SK-N-SH treated with all-trans-retinoic acid at 6 μM for 48 hours (cell line): ENCODE measurements at places on chromosomes 1 and 21.
A peak's percentile ranks its signal among the peaks of the same experiment; 100 is the strongest.

- peak; percentile 46 for ATAC-seq
These were observed 790 bp upstream of the TSNAX start for GRCh38 chr1:231527586-231528171.

DNA sequence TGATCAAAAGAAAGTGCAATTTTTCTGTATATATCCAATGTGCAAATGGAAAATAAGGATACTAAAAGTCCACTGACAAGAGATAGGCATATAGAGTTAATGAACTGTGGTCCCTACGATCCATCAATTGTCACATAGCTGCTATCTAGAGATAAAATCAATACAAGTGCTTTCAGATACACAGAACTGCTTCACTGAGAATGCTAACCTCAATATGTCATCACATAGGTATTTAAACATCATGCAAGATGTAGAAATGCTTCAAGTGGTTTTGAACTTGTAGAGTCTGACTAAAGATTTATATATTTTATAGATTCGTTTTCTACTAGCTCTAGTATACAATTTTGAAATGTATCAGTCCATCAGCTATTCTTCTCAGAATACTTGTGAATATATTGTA, 1604.7 kb downstream of the PLA2G4A start:
- peak; percentile 78 for ATAC-seq

DNA sequence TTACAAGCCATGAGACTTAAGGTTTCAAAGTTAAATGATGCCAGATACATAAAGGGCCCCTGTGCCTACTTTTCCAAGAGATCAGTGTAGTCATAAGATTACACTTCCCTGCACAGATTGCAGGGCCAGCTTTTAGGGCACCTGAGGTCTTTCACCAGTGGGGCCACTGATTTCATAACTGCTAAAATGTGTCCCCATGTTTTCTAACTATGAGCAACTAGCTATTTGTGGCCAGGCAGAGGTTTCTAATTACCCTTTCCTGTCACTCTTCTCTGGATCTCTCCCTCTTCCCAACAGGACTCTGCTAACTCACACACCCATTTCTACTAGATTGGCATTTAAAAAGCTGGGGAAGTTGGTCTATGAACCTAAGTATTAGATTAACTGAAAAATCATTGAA, 207.1 kb upstream of the SGIP1 start:
- no peak for ATAC-seq

DNA sequence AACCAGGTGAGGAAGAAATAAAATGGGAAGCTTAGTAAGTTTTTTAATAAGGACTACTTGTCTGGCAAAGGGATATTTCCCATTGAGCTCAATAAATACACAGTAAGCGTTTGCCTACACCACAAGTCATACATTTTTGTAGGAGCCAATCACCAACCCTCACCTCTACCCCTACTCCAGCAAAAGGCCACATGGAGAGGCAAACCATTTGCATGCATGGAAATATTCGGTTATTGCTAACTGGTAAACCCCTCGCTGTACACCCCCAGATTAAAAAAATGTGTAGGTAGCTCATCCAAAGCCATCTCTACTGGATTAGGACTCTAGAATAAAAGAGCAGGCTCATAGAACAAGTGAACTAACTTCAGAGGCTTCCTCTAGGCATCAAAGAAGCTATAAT, 21.1 kb downstream of the PDPN start:
- no peak for ATAC-seq

- no peak for ATAC-seq
These were observed 68.3 kb downstream of the PLPPR4 start for GRCh38 chr1:99332561-99332960.

DNA sequence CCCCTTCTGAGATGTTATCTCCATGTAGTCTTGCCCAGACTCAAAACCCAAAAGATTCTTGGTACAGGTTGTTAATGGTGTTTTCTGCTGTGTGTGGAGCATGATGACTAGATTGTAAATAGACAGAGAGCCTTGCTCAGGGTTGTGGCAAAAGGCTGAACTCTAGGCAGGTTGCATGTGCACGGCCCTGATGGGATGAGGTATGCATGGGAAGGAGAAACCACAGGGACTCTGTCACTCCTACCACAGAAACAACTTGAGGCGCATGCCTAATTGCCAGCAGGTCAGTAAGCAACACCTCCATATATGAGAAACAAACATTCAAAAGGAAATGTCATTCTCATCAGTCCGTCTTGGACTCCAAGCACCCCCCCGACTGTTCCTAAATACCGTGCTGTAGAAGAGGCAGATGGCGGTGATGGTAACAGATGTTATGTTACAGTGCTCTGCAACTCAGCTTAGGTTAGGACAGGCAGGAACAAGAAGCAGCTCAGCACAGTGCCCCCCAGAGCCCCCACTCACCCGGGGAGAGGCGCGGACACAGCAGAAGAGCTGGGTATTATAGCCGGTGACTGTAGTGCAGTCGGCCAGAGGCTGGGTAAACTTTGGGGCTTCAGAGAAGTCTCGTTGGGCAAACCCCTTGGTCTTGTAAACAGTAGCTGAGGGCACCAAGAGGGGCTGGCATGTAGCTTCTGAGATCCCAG, 10.9 kb downstream of the MYBPHL start:
- ATAC-seq: no peak

- ATAC-seq: peak; percentile 30; the same call in 2 of the 3 replicates
These were observed 52.1 kb upstream of the ETV3 start for GRCh38 chr1:157189986-157190982.

DNA sequence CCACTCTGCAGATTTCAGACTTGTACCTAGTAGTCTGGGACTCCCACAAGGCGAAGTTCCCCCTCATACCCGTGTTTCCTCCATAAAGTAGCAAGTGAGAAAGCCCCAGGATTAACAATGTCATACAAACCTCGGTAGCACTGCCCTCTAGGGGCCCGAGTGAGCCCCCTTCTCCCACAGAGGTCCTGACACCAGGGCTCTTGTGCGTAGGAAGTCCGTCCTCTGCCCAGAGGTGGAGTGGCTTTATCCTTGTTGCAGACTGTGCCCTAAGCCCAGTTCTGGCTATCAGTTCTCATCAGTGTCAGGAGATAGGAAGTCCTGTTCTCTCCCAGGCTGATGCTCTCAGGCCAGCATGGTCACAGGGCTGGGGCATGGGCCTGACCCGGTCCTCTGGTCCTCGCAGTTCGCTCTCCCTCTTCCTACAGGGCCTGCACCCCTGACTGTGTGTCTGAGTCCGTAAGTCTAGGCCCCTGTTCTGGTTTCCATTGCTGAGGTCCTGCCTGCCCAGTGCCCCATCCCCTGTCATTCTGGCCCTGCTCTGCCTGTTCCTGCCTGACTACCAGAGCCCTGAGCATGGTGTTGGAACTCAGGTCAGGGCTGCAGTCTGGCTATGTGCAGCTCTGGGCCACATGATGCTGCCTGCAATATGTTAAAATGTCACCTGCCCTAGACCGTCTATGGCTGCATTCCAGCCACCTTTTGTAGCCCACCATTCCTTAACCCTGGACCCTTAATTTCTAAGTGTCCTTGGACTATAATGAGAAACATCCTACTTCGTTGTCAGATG, 285.6 kb downstream of the ASTN1 start:
- no peak for ATAC-seq

DNA sequence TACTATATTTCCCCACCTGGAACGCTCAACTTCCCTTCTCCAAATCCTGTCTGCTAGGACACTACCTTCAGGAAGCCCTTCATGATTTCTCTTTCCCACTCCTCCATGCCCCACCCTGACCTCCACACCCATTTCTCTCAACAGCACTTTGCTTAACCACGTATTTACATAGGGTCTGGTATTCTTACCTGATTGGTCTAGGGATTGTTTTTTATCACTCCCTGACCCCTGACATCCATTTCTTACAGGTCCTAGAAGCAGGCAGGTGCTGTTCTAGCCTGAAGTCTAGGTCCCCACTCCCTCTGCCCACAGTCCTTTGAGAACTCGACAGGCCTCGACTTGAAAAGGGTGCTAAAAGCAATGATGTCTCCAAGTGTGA, 47.5 kb downstream of the DMAP1 start:
- no peak for ATAC-seq

- ATAC-seq: no peak
These were observed 15.9 kb downstream of the MX2 start for GRCh38 chr21:41377715-41378114.

GRCh38 chr1:235928197-235928596, 61.5 kb upstream of the LYST start:
- ATAC-seq: no peak

GRCh38 chr1:114509596-114510273, 1.3 kb downstream of the TRIM33 start:
- peak; percentile 6 for ATAC-seq

DNA sequence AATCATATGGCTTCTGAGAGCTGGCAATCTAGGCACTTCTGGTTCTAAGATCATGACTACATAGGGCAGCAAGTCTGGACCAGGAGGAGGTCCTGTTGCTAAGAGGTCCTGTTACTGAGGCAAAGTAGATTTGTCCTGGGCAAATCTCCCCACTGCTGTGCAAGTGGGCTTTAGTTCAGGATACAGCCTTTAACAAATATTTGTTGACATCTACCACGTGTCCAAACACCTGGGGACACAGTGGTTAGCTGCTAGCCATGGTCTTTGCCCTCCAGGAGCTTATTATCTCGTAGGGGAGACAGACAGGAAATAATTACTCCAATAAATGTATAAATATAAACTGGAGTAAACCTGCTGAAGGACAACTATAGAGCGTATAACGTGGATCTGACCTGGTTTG, 3.2 kb downstream of the CGN start:
- ATAC-seq: no peak

DNA sequence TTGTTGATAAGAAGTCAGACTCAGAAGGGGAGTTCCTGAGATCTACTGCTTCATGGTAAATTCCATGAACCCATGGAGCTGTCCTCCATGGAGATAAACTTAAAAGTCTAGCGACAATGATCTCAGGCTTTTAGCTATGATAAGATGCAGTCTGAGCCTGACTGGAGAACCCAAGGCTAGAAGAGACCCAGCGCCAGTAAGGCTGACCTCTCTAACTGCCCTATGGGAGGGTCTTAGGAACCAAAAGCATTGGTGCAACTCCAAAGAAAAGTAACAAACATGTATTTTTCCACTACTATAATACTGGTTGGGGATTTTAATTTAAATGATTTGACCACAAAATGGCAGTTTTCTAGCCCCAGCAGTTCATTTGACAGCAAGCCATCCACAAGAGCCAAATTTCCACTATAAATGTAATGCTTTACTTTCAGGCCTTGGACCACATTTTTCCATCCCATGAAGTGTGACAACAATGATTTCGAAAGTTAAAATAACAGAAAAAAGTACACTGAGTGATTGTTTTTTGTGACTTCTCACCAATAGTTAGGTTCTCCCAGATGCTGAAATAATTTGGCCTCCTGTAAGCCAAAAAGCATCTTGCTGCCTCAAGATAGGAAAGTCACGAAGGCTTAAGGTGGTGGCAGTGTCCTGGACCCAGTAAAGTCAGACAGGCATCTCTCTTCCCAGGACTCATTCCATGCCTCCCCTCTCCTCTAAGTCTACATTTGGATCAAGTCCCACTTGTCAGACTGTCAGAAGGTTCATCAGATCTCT, 43.1 kb upstream of the EXOSC10 start:
- no peak for ATAC-seq

DNA sequence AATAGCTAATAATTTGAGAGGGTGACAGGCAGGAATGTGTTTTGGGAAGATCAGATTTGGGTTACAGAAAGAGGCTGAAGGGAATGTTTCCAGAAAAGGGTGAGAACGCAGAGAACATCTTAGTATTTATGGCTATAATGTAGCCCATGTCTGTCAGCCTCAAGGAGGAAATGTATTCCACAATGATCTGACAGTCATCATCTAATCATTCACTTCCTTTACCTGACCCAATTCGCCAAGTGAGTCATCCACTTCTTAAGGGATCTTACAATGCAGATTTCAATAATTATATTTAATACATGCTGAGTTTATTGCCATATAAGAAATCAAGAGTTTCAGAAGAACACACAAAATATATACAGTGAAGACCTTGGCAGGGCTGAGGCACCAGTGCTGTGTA, 10.8 kb downstream of the TRIM45 start:
- peak; percentile 66 for ATAC-seq

GRCh38 chr1:238779716-238780115, 606.7 kb upstream of the CHRM3 start:
- no peak for ATAC-seq

GRCh38 chr1:116312681-116313069, 60.4 kb upstream of the ATP1A1 start:
- no peak for ATAC-seq

GRCh38 chr1:155834296-155834926, 22.6 kb downstream of the GON4L start:
- ATAC-seq: peak; percentile 75

- peak; percentile 97 for ATAC-seq
These were observed at the start of gene INPP5B for GRCh38 chr1:37946703-37947360. INPP5B (minus strand) TSS chr1:37947053; CDS start chr1:37946308, 745 bp downstream.

DNA sequence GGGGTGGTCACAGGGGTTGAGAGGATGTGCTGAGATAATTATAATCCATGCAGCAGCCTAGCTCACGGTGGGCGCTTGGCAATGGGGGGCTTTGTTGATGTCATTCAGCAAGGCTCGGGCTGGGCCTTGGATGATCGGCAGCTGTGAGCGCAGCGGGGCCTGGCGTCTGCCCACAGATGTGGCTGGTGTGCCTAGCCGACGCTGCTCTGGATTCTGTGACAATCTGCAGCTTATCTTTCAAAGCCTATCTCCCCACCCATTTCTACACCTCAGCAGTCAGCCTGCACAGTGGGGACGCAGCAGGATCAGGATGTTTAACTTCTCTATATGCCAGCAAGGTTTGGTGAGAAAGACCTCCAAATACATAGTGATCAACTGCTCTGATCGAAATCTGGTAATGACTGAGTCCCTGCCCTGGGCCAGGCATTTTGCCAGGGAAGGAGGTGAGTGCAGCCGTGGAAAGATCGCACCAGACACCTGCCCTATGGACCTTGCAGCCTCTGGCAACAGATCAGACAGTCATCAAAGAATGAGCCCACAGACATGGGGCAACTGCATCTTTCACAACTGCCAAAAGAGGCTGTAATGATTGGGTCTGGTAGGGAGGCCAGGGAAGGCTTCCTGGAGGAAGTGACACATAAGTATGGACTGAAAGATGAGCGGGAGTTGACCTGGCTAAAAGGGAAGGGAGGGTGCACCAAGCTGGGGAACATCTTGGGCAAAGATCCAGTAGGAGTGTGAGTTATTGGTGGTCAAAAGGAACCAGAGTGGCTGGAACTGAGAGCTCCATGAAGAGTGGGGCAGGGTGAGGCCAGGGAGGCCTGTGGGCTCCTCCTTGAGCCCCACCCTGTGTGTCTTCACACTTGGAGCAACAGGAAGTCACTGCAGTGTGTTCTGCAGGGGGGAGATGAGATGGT, 35.3 kb downstream of the EPHB2 start:
- ATAC-seq: peak; percentile 17; the same call in 2 of the 3 replicates

DNA sequence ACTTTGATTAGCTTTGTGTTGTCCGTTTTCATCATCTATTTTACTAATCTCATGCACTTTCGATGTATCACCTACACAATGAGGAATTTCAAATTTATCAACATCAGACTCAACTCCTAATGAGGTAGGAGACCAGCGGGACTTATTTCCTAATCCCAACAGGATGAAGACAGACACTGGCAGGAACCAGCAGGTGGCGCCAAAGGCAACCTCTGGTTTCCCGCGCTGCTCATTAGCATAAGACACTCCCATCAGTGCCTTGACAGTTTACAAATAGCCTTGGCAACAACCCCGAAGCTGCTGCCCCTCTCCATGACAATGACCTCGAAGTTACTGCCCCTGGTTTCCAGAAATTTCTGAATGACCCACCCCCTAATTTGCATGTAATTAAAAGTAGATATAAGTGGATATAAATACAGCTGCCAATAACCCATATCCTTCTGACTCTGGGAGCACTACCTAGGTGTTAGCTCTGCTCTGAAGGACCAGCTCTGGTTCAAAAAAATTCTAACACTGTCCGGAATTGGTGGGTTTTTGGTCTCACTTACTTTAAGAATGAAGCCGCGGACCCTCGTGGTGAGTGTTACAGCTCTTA, 974.8 kb downstream of the ADGRL2 start:
- no peak for ATAC-seq
